ENCODE measurements at places on chromosomes 3 and 15.

DNA sequence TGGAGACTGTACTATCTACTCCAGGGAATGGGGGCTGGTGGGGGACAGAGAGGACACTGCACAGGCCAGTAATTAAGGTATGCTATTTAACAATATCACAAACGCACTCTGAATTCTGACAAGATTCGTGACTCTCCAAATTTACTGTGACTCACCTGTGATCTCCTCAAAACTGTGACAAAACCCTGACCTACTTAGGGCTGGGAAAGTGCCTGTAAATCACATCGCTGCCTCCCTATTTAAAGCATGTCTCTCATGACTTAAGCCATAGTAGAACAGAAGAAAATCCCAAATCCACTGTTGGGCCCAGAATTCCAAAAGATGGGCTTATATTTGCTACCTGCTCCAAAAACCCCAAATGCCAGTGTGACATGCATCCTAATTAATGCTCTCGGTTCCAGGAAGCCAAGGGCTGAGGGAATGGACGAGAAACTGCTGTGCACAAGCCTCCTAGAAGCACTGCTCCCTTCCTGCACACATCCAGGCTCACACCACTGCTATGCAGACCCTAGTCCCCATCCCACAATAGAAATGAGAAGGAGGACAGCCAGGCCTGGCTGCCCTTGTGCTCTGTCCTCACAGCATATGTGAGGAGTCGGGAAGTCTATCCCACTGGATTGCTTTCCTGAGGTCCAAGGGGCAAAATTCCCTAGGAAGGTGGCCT, 187.7 kb upstream of the CHRNA7 start:
- DNase-seq, result no peak

- no peak for DNase-seq
Observed at GRCh38 chr3:30290479-30290878, 315.9 kb upstream of the TGFBR2 start.

DNA sequence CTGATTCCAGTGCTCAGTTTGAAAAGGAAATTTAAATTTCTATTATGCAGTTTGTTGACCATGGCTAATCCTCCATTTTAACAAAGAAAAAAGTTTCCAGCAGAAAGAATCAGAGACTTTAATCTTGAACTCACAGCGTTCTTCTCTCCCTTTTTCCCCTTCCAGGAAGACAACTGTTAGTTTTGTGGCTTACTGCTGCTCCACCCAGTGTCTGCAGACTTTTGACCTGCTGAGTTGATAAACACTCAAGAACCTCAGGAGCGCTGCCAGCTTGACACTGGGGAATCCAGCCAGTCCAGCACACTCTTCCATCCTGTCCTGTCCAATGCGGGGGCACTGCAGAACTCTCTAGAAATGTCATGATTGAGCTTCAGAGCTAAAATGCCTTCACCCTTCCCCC, 134.6 kb downstream of the LRRC28 start:
- DNase-seq, result no peak

- no peak for DNase-seq
Observed at GRCh38 chr3:11078826-11079515, 75.3 kb upstream of the HRH1 start.

DNA sequence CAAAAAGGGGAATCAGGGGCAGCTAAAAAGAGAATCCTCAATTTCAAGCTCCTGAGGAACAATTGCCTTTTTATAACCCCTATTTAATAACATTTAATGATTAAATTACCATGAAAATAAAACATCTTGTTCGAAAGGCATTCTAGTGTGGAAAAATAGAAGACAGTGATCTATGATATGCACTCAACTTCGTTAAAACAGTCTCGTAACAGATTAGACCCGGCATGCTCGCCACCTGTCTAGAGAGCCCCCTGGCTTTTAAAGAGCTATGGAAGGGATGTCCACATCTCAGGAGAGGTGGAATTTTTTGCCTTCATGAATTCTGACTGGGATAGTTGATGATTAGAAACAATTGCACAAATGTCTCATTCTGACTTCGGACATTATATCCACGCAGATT, 153.7 kb upstream of the MDFIC2 start:
- DNase-seq, result no peak

DNA sequence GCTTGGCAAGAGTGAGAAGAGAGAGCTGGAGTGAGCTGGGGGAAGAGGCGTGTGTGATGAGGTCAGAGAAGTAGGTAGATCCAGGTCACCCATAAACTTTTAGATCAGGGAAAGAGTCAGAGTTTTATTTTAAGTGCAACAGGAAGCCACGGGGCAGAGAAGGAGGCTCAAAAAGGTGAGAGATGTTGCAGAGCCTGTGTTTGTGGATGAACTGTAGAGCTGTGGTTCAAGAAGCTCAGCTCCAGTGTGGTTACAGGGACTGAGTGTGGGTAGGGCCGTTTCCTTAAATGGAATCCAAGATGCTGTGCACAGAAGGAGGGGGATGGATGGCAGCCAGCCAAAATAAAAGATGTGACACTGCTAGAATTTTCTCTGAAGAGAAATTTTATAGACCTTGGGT, 337.2 kb downstream of the SATB1 start:
- peak; percentile 8 for DNase-seq

- DNase-seq, result no peak
Observed at GRCh38 chr3:138567403-138567802, 26.7 kb downstream of the CEP70 start.

GRCh38 chr15:41988896-41989572, 16.7 kb upstream of the EHD4 start:
- no peak for DNase-seq
